ENCODE measurements at places on chromosomes 13 and 19.

DNA sequence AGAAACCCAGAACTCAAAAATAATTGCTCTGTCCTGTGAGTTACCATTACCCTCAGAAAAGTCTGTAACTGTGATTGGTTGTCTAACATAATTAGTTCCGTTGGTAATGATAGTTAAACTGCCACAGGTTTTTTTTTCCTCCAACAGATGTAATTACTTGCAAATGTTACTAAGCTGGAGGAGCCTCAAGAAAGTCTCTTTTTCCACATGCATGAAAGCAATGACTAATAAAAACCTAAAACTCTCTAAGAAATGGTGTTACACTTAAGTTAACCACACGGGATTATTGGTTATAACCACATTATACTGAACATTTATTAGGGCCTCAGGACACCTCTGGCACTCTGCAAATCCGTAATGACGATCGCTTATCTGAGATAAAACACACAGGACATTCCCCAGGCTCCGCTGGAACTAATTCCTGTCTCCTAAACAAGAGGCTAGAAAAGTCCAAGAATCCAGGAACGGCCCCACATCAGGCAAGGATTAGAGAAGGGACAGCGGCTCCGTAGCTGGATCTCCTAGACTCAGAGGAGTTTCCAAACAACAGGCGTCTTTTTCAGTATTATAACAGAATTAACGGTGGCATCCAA lies 753 bp downstream of the ZNF235 start:
- DNase-seq, result no peak

GRCh38 chr13:22325761-22326160 lies 654.9 kb downstream of the FGF9 start:
- DNase-seq, result no peak

GRCh38 chr19:35134601-35135242 lies at the start of gene LGI4:
TSS of gene LGI4 (minus strand) at chr19:35135059. CDS start at chr19:35134680, 379 bp downstream.
- DNase-seq, result no peak

DNA sequence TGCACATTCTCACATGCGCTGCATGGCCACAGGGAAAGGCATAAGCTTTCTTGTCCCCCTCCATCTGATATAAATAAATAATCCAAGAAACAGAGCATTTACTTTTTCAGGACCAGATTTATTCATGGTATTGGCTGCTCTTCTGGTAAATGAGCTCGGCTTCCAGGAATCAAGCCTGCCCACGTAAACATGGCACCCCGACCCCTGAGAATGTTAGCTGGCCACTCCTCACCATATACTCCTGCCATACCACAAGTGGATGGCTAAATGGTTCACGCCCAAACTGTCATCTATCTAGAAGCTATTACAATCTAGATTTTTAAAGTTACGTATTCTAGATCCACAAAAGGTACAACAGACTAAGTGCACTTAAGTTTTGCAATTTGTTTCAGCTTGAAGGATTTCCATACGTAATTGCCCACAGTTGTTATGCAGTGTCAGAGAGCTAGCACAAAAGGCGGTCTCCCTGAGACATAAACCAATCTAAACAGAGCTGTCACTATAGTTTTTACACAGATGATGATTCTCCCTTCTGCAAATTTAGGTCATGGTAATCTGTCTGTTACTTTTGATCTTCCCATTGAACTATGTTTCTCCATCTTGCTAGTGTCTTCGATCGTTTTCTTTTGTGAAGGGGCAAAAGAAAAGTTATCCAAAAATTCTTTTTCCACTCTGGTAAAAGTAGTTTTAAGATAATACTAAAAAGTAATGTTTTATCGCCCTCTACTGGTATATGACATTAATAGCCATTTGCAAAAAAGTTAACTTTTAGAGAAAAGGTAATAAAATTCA lies 16.2 kb upstream of the FOXO1 start:
- no peak for DNase-seq

DNA sequence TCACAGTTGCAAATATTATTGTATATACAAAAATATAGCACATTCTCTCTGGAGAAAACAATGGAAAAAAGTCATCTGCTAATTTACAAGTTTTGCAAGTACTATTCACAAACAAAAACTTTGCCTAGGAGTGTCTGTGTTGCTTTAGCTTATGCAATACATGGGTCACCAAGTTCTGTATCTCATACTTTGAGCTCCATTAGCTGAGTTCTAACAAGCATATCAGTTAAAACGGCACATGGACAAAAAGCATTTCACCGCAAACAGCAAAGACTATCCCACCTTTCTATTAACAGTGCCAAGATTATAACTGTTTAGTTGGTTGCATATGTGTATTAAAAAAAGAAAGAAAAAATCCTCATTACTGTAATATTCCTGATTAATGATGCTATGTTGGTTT lies 4.6 kb downstream of the SPRY2 start:
- no peak for DNase-seq

Data from omental fat pad (tissue), 4 donors.